ENCODE measurements at places on chromosomes 1 and 21.

- DNase-seq: no peak
Observed at GRCh38 chr1:8338526-8339202, 20.8 kb downstream of the SLC45A1 start.

DNA sequence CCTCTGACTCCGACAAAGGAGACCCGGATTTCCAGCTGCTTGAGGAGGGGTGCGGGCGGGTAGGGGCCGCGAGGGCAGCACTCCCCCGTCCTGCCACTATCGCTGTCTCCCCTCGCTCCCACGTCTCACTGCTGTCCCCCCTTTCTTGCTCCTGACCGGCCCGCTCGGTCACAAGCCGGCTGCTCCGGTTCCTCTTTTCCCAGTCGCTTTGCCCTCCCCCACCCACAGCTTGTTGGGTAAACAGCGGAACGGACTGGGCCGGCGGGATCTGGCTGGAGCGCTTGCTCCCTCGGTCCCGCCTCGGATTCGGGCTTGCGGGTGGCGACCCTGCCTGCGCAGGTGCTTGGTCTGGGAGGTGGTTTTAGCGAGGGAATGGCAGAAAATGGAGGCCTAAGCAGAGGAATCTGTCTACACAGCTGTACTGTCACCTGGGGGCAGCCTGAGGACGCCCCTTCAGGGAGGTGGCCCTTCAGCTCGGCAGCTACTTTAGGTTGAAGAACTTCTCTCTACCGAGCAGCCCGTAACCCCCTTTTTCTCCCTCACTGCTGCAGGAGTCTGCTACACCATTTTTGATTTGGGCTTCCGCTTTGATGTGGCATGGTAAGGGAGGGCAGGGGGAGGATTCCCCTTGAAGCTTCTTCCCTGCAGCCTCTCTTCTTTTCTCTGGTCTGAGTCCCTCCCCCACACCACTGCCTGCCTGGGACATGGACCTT is 645 bp downstream of the ATP6V0B start:
- no peak for DNase-seq

DNA sequence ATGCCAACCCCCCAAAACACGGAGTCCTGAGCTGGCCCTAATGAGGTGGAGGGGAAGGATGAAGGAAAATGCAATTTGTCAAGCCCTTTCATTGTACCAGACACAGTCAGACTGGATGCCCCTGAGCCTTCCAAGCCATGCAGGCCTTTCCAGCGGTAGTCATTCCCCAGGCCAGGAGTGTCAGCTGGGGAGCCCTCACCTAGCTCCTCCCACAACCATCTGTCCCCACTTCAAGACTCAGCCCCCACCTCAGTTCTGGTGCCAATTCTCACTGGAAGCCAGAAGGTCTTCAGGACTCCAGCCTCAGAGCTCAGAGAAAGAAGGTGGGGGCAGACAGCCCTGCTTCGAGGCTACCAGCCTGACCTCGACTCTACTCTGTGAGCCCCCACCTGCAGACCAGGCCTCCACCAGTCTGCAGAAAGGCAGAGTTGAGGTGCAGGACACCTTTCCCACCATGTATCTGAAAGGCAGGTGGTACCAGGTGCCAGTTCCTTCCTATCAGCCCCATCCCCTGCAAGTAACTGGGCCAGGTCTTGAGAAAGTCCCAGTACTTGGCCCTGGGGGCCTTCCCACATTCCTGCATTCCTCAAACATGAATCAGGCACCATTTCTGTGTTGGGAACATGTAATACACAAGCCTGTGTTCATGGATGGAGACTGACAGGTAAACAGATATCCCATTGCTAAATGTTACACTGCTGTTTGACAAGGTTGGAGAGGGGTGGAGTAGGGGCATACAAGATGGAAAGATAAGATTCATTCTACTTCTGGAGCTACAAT is 180.6 kb upstream of the EDN2 start:
- peak; percentile 62 for DNase-seq

GRCh38 chr1:211092955-211093354 is 41.0 kb downstream of the KCNH1 start:
- no peak for DNase-seq

- no peak for DNase-seq
Observed at GRCh38 chr1:66642992-66643391, 109.0 kb downstream of the SGIP1 start.

DNA sequence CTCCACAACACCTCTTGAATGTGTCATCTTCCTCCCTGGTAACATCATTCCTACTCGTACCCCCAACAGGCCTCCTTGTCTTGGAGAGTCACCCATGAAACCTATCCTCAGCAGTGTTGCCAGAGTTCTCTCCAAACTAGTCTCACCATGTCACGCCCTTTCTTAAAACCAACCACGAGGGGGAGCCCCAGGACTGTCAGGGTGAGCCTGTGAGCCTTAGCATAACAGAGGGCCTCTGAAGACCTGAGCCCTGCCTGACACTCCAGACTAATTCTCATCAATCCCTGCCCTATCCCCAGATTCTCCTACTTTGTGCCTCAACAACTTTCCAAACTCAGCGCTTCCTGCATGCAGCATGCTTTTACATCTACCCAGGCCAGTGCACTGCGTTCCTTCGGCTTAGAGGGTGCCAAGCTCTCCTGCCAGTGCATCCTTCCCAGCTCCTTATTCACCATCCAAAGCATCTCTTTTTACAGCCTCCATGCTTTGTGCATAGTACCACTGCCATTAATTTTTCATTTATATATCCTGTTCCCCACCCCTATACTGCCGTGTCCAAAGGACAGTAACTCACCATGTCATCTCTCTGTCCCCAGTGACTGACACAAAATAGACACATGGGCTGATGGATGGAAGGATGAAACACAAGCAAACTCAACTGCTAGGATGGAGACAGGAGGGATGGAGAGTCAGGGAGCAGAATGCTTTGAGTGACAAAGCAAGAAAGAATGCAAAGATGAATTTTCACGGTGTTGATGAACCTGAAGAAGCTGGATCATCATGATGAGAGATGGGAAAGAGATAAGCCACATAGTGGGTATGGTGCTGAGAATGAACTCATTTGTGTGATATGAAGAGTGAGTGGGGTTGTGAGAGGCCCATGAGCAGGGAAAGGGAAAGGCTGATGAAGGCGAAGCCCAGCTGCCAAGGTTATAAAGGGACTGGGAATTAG is 34.0 kb downstream of the ZNF697 start:
- peak; percentile 84 for DNase-seq

GRCh38 chr1:82395440-82395839 is 594.7 kb downstream of the ADGRL2 start:
- DNase-seq: no peak

GRCh38 chr1:63825111-63825510 is 51.3 kb downstream of the ROR1 start:
- DNase-seq: no peak

- no peak for DNase-seq
Observed at GRCh38 chr1:245121523-245121922, 33.3 kb upstream of the KIF26B start.

DNA sequence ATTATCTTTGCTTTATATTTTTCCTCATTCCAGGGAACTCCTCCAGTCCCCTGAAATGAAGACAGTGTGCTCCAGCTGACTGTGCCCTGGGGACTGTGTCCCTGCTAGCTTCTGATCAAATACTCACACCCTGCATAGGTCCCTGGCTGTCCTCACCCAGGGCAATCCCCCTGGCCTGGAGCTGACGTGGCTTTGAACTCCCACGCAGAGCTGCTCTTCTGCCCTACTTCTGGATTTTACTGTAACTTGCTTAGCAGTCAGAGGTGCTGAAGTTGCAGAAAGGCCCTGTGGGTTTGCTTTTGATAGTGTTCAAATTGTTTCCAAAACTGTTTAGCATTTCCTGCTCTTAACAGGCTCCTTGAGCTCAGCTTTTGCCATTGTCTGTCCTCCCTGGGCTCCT is 186.5 kb downstream of the FASLG start:
- DNase-seq: no peak

DNA sequence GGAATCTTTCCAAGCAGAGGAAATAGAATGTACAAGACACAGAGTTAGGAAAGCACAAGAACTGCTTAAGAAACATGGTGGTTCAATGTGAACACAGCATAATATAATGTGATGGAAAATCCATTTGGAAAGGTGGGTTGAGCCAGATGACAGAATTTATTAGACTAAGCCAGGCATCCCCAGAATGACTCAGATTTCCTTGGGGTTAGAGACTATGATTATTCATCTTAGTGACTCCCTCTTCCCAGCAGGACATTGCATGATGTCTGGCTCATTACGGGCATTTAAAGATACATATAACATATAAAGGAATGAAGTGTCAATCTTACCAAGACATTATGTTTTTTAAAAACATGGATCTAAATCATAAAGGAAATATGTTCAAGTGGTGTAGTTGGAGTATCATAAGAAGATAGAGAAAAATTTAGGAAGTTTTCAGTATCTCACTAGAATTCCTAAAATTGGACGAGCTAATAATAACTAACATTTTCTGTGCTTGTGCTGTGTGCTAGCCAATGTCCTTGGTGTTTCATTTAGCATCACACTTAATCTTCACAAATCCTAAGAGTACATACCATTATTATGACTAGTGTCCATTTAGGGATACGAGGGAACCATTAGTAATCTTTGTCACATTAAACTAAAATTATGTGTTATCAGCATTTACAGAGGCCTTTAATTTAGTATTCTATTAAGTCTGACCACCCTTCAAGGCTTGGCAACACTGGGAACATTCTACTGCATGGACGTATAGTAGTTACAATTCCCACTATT is 41.0 kb upstream of the ST6GALNAC5 start:
- DNase-seq: no peak

- no peak for DNase-seq
Observed at GRCh38 chr1:13725714-13726175, 25.8 kb downstream of the PRDM2 start.

DNA sequence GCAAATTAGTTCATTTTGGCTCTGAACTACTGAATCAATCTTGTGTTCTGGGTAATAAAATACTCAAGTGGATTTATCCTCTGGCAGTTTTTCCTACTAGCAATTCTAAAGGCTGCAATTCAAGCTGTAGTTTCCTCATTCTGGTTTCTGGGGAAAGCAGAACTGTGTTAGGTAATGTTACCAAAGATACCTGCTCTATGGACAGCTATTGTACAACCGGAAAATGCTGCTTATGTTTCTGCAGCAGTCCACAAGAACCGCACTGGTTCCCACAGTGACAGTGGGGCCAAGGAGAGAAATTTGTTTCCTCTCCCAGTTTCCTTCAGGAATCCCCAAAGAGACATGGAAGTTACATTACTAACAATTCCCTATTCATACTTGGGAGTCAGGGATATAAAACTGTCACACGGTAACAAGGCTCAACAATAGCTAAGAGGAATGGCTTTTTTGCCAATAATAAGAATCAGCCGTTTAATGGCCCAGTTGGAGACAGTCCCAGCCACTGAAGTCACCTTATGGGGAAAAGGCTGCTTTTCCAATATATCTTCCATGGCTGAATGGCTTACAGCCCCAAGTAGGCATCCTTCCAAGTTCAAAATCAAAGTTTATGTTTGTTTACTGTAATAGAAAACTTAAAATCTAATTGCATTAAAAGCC is 52.6 kb downstream of the PCNX2 start:
- DNase-seq: no peak

DNA sequence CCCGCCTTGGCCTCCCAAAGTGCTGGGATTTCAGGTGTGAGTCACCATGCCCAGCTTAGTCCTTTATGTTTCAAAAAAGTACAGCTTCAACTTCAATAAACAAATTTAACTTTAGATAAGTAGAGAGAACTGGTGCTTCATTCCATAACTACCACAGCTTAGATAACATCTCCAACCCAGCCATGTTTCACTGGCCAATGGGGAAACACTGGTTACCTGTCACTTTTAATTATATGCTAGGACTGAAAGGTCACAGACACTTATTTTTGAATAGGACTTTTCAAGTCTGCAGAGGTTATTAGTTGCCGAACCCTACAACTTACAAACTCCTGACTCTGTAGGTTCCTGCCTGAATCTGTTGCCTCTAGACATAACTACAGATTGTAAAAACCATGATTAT is 56.5 kb upstream of the ST6GALNAC3 start:
- no peak for DNase-seq

GRCh38 chr1:162074276-162075005 is 5.0 kb downstream of the NOS1AP start:
- no peak for DNase-seq

- DNase-seq: no peak
Observed at GRCh38 chr1:230276401-230276800, 149.7 kb downstream of the PGBD5 start.

GRCh38 chr1:115837740-115838421 is 3.0 kb downstream of the NHLH2 start:
- DNase-seq: no peak

DNA sequence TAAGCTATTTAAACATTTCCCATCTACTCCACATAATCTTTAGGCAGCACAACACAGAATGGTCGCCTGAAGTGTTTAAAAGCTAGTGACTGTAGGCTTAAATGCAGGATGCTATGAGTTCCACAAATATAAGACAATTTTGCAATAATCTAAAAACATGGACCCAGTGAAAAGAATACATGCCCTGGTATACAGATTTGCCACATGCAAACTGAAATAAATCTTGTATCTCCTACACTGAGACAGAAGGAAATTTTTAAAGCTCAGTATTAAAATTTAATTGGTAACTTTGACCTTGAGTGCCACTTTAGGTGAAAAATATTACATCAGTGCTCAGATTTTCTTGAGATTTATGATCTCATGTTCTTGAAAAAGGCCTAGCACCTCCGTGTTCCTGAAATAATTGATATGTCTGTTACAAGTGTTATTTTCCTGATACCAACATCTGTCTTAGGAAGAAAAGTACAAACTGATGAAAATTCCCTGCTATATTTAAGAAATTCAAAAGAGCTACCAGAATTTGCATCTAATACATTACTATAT is 285.5 kb downstream of the VAV3 start:
- DNase-seq: no peak

DNA sequence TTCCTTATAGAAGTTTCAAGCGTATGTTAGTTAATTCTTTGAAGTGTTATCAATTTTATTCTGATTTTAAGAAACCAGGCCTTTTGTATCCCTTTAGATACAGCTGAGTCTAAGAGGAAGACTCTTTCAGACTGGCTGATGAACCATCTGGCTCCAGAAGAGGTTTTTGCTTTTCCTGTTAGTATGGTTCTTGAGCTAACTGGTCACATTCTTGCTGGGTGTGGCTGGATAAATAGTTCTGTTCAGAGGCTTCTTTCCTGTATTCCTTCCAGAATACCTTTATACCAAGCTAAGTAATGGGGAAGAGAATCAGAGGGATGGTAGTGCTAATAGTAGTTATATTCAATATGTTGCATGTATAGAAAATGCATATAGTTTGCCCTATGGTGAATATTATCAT is 12.4 kb downstream of the HS2ST1 start:
- no peak for DNase-seq

DNA sequence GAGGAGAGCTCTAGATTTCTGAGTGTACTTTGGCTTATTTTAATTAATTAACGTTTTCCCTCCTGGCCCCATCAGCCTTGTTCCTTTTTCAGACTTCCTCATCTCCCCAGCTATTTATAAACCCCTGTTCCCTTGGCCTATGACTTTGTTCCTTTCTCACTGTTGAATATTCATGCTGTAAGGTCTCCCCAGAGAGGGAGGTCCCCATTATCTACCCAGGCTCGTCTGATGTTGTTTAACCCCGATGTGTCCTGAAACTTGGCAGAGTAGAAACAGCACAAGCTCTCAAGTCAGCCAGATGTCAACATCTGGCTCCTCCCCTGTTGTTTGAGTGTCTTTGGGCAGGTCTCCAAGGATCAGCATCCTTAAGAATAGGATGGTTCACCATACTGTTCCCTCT is 153.6 kb downstream of the HIVEP3 start:
- no peak for DNase-seq

- DNase-seq: no peak
Observed at GRCh38 chr1:247336390-247336789, 4.7 kb upstream of the ZNF496 start.
